Dermis microvascular lymphatic vessel endothelial cell (primary cell): ENCODE measurements at places on chromosomes 3 and 15. TPM values are rescaled to one million over a fixed set of nuclear protein-coding genes. Genes with fewer than 3 reads are reported as not detected.

- DNase-seq: no peak
Observed at GRCh38 chr3:101888653-101889052, 39.3 kb downstream of the NFKBIZ start.

- DNase-seq: no peak
Observed at GRCh38 chr3:187025656-187026316, 95.5 kb downstream of the ST6GAL1 start.

DNA sequence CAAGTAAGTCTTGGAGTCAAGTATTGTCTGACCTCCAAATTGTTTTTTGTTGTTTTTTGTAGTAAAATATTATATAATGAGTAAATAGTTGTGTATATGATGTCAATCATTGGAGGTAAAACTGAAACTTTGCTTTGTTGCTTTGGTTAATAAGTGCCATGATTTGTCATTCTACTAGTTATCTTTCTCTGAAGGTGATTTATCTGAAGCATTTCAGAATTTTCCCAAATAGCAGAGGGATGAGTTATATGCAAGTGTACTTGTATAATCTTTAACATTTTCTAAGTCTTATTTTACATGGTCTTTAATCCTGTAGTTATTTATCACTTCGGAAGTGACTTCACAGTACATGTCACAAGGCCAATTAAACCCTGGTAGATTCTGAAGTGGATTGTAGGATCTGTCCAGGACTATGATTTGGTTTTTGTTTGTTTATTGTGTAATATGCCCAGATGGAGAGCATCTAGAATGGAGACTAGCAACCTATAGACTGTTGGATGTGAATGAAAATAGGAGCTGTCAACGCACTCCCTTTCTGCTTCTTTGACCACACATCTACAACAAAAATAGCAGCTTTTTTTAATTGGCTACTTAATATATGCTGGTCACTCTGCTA is 93.1 kb upstream of the SAMMSON start:
- DNase-seq: no peak

DNA sequence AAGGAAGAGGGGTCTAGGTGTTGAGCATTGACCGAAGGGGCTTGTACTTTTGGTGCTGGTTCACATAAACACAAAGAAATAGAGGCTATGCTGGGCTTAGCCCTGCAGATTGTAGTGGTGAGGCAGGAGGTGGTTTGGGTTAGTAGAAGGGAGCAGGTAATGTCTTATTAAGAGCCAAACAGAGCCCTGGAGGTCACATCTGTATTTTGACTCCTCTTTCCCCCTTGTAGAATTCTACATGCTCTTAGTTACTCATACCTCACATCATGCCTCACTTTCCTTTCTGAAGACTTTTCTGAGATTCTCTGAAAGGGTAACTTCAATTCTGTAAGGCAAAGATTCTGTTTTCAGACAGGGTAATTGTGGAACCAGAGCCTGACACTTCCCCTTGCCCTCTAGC is 16.1 kb upstream of the ZNF80 start:
- no peak for DNase-seq

Gene MRAS
- 9.4 and 11.4 TPM in 2 replicates for total RNA-seq

Gene MUC20
- under 0.01 TPM in 1 of 2 replicates, not detected in the other for total RNA-seq

- DNase-seq: no peak
Observed at GRCh38 chr3:120326784-120327183, 22.4 kb downstream of the LRRC58 start.

GRCh38 chr3:190556351-190556750 is 42.5 kb downstream of the IL1RAP start:
- no peak for DNase-seq

Gene CD80
- total RNA-seq: under 0.01 TPM in 1 of 2 replicates, not detected in the other

Gene RHCG
- total RNA-seq: not detected in 2 replicates

DNA sequence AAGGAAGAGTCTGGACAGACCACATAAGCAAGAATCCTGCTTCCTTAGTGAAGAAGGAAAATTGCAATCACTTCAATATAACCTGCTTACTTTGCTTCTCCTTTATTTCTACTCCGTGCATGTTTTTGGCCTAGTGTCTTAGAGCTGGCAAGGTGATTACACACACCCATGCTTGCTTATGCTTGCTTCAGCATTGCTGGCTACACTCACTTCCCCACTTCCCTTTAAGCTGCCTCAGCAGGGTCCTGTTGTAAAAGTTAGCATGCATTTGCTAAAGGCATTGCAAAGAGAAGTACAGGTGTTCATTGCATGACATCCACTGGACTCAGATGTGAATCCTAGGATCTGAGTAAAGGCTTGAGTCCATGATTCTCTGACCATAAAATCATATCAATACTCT is 47.5 kb upstream of the STT3B start:
- no peak for DNase-seq

GRCh38 chr15:72272997-72273352 is 621 bp upstream of the PARP6 start:
- no peak for DNase-seq

DNA sequence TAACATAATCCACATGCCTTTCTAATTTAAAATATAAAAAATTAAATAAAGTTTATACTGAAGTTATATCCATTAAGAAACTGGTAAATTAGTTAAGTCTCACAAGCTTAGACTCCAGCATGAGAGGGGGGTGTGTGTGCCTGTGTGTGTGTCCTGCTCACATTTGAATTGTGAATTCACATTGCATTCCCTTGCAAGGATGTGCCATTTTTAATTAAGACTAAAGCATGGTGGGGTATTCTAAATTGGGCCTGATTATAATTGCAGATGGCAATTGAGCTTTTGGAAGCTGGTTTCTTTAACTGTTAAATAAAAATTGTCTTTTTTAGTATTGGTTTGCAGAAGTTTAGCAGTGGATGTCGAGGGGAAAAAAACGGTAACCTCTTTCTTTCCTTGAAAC is 56.9 kb downstream of the PTPRG start:
- no peak for DNase-seq

Gene CTDSPL
- 102 and 134 TPM in 2 replicates for total RNA-seq

DNA sequence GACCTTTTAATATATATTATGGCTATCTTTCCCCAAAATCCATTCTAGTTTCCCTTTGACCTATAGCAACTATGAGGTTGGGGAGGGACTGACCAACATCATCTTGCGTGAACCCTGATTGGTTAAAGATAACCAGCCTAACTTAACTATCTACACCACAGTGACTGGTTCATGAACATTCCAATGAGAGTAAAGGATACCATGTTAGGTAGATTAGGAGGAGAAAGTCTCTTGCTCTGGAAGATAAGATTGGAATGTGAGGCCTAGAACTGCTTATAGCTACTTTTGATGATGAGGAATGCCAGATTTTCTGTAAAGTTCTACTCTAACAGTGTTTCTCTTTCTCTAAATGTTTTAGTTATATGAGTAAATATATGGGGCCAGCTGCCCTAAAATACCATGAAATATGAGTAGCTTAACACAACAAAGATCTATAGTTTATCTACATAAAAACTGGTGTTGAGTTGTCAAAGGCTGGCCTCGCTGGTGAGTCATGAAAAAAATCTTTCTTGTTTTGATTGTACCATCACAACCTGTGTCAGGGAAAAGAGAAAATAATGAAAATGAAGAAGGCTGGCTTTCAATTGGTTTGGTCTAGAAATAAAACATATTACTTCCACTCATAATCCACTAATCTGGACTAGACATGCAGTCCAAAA is 481.4 kb downstream of the NSUN3 start:
- no peak for DNase-seq

- DNase-seq: no peak
Observed at GRCh38 chr15:57421110-57421509, 44.8 kb downstream of the CGNL1 start.

DNA sequence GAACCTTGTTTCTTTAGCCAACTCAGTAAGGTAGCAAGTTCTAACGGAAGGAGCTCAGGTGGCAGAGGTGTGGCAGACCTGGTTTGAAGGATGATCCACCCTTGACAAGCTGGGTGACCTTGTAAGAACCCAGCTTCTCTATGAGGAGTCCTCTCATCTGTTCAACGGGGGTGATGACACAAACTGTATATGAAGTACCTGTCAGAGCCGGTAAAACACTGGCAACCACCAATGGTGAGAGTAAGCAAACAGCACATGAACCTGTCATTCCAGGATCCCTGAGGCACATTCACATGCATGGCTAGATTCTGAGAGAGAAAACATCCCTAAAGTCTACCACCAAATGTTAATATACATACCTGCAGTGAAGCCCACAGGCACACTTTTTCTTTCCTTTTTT is 2.4 kb downstream of the SCAP start:
- no peak for DNase-seq

- DNase-seq: peak; percentile 4
Observed at GRCh38 chr15:31977812-31978661, 52.3 kb upstream of the CHRNA7 start.

DNA sequence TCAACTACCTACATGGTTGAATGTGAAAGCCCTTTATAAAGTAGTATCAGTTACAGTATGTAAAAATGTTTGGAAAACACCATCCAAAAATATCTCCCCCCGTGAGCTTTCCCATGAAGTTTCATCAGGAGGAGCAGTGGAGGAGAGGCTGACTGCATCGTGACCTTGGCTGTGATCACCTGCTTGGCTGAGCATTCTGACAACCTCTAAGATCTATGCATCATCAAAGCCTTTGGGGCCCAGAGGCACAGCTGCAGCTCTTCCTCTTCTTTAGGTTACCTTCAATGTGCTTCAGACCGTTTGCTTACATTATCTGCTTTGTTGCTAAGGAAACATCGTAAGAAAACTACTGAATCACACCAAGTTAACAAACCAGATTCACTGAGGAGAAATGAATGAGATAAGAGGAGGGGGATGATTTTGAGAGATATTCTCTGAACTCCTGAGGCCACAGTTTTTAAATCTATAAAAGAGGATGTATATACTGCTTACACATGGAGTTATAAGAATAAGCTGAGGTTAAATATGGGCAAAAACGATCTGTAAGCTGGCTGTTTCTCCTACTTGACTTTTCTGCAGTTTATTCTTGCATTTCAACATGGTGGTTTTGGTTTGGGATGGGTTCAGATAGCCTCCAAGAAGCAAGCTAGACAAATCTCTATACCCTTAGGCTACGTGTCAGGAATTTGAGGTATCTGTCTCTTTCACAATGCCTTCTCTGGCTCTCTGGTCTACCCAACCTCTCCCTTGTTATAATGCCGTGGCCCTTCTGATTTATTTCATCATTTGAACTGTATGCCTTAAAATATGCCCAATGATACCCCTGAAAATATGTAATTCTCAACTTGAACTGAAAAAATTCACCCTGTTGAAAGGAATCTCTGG is 4.0 kb downstream of the GCSAM start:
- DNase-seq: no peak

GRCh38 chr3:9553021-9553947 is at the start of gene LHFPL4:
LHFPL4 (minus strand) TSS chr3:9553822; CDS start chr3:9552679, 1,143 bp downstream.
- no peak for DNase-seq

Gene HRH1
- 2.3 and 2.7 TPM in 2 replicates for total RNA-seq

GRCh38 chr3:111831840-111832239 is 27.2 kb upstream of the PHLDB2 start:
- DNase-seq: no peak

Gene FBXO40
- not detected in 2 replicates for total RNA-seq

DNA sequence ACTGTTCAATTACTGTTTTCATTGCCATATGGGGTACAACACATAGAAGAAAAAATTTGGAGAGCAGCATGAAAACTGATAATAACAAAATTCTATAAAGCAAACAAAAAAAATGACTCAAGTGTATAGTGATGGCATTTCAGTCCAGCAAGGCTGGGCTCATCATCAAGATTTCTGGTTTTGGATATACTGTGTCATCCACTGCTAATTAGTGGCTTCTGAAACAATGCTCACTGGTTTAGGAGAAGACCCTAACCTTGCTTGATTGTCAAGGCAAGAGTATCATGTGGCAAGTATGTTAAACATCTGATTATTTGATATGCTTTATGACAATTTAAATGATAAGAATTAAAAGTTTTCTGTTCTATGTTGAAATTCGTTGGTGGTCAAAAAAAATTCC is 96.9 kb downstream of the RFX7 start:
- DNase-seq: no peak

- no peak for DNase-seq
Observed at GRCh38 chr3:129304962-129305222, 26.2 kb downstream of the HMCES start.

Gene ROBO1
- 0.51 and 0.64 TPM in 2 replicates for total RNA-seq

- DNase-seq: no peak
Observed at GRCh38 chr15:67066959-67067853, 1.8 kb downstream of the SMAD3 start.

DNA sequence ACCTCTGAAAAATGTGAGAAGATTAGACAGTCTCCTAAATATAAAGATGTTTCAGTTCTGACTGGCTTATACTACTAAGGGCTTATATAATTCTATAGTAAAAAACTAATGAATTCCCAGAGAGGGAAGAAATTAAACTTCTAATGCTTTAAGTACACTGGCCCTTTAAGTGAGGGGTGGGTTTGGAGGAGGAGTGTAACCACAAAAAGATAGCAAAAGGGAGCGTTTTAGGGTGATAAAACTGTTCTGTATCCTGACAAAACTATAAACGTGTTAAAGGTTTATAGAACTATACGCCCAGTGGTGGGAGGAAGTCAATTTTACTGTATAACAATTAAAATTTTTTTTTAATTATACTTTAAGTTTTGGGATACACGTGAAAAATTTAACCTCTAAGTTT is 45.8 kb downstream of the CEP152 start:
- no peak for DNase-seq

- no peak for DNase-seq
Observed at GRCh38 chr15:34065941-34066340, 26.9 kb upstream of the AVEN start.

DNA sequence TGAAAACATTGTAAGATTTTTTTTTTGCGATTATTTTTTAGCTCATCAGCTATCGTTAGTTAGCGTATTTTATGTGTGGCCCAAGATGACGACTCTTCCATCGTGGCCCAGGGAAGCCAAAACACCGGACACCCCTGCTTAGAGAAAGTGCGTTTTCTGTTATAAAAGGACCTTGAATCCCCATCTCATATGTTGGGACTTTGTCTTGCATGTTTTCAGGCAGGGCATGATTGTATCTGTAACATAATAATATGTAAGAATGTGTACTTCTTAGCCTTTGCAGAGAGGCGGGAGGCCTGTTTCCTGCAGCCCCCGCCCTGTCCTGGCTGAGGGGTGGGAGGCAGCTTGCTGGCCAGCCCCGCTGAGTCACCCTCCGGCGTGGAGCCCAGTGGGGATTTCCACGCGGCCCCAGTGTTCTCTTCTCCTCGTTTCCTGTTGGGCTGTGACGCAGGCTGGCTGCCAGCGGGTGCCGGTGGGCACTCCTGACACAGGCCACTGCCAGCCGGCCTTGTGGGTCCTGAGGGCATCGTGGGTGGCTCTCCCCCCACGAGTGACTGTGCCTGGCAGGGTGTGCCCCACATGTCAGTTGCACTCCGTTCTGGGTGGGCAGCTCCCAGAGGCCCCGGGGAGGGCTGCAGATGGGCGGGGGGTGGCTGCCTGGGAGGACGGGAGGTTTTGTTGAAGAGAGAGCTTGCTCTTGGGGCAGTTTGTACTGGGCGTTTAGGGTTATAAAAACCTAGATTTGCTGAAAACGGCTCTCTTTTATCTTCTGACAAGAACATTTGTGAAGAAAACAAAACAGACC is 55.6 kb downstream of the SMAD3 start:
- DNase-seq: peak; percentile 98
